ENCODE measurements at places on chromosomes 11 and 22. TPM values are rescaled to one million over a fixed set of nuclear protein-coding genes. Genes with fewer than 3 reads are reported as not detected.

Gene ZNF280A
- not detected for total RNA-seq

- DNase-seq: peak; percentile 69
- H3K4me3 ChIP-seq: no peak overlapping the region
- H3K27me3 ChIP-seq: no peaks in the 10 kb centered on the region
- peaks cover 50% of the 10 kb centered on the region for H3K36me3 ChIP-seq
- H3K27ac ChIP-seq: peak overlapping the region; percentile 98
- peaks cover 82% of the 10 kb centered on the region for H3K4me1 ChIP-seq
These were observed 4.7 kb downstream of the GUCD1 start for GRCh38 chr22:24550028-24550901.

DNA sequence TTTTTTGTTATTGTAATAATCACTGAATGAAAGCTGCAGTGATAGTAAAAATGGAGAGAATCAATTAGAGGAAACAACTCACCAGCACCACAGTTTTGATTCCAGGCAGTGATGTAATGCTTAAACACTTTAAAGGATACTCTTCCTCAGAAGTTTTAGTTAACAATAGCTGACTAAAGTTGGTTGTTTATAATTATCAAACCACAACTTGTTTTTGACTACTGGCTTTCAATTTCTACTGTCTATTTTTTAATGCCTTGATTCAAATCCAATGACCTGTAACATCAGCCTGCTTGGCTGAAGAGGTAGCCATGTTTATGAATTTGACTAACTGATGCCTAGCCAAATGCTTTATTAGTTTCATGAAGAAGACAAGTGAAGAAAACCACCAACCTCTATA is 18.2 kb upstream of the CASP12 start:
- H3K27ac ChIP-seq: no peak overlapping the region
- H3K4me1 ChIP-seq: no peaks in the 10 kb centered on the region
- H3K27me3 ChIP-seq: no peaks in the 10 kb centered on the region
- H3K36me3 ChIP-seq: no peaks in the 10 kb centered on the region

DNA sequence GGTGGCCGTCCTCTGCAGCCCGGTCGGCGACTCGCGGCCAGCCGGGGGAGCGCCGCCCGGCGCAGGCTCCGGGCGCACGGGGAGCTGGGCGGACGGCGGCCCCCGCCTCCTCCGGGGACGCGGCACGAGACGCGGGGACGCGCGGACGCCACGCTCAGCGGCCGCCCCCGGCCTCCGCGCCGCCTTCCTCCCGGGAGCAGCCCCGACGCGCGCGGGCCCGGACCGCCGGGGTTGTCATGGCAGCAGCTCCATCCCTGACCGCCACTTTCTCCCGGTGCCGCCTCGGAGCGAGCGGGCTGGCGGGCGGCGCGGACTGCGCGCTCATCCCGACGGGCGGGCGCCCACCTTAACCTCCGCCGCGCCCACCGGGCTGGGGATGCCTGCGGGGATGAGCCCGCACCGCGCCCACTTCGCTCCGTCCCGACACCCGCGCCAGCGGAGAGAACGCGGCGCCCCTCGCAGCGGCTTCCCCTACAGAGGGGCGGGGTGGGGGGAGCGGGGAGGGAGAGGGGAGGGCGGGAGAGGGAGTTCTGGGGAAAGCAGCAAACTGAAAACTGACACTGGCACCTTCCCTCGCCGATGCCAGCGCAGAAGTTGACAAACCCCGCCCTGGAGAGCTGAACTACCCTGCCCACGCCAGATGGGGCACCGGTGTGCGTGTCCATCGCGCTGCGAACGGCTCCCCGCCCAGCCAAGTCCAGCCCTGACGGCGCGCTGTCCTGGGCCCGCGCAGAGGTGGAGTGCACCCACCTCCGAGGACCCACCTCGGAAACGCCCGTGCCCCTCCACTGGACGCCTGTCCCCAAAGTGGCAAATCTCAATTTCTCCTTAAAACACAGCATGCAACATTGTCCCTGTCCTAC is 588.4 kb downstream of the OPCML start:
- H3K4me1 ChIP-seq: peaks cover 15% of the 10 kb centered on the region
- H3K27me3 ChIP-seq: peaks cover 9% of the 10 kb centered on the region
- H3K27ac ChIP-seq: no peak overlapping the region
- peak overlapping the region; percentile 32 for H3K4me3 ChIP-seq
